Esophagus muscularis mucosa (tissue), 4 donors: ENCODE measurements at places on chromosomes 1 and 21. TPM values are rescaled to one million over a fixed set of nuclear protein-coding genes. Genes with fewer than 3 reads are reported as not detected.

OR2L2 gene
- not detected for total RNA-seq

LCE1F gene
- not detected for total RNA-seq

MCOLN3 gene
- total RNA-seq, result 0.69 TPM

- no peak for DNase-seq
These were observed 99.1 kb downstream of the CLEC20A start for GRCh38 chr1:178397678-178398077.

DNA sequence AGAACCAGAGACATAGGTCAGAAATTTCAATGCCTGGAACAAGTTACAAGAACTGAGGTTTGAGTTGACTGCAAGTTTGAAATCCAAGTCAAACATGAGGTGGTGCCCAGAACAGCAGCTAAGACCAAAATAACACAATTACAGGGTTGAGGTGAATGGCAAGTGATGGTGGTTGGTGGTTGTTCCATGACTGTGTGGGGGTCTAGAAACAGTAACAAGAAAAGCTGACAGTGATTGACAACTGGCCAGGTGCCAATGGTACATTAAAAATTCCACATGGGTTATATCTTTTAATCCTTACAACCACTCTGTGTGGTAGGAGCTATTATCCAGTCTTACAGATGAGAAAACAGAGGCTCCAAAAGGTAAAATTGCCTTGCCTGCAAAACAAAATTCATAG, 32.0 kb downstream of the RIMS3 start:
- DNase-seq, result no peak
